Activated CD8-positive, alpha-beta memory T cell treated with anti-CD3 and anti-CD28 coated beads for 24 hours (primary cell): ENCODE measurements at places on chromosomes 5 and 9.

GRCh38 chr5:82984786-82985735 lies 92.1 kb downstream of the TMEM167A start:
- DNase-seq, result no peak

- no peak for DNase-seq
Observed at GRCh38 chr9:6086006-6086655, 70.7 kb upstream of the RANBP6 start.

DNA sequence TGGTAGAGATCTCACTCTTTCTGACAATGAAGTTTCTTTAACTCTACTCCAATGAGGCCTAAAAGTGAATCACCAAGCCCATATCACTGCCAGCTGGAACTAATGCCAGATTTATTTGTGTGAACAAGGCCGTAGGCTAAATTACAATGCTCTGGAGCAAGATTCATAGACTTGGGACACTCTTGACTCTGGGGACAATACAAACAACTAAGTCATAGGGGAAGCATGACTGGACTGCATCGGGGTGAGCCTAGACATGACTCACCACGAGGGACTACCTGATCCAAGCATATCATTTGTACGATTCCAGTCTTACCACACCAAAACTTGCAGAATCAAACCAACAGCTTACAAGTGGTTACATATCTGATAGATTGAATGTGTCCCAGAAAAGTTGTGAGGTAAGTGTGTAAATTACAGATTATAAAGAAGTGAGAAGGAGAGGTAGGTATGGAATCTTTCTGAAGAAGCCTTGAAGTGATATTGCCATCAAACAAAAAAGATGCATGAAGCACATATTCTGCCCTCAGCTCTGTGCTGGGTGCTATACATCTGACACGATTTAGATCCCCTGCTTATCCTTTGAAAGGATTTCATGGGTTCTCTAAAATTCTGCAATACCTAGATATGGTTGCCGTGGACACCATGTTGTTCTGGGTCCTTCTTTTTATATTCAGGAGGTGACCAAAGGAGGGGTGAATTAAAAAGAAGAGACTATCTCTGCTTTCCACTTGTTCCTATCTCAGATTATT lies 199.3 kb upstream of the PDE4D start:
- no peak for DNase-seq

DNA sequence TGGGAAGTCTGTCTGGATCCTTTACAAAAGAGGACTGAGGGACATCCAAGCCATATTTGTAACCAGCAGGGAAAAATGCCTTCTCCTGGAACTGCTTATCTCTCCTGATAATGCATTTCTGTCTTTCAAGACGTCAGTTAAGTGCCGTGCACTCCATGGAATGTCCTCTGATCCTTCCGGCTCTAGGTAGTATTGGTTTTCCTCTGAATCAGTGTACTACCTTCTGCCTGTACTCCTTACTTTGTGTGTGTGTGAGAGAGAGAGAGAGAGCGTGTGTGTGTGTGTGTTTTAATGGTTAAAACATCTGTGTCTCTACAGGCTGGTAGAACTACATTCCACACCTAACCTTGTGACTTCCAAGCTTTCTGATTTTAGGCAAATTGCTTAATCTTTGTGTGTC lies 89.9 kb downstream of the PIP5K1B start:
- DNase-seq, result no peak

- no peak for DNase-seq
Observed at GRCh38 chr5:61748651-61749050, 416.6 kb downstream of the ZSWIM6 start.

- peak; percentile 75 for DNase-seq
Observed at GRCh38 chr5:35651002-35651756, 33.5 kb downstream of the SPEF2 start.
